Tibial artery (tissue), 4 donors: ENCODE measurements at places on chromosomes 11 and 22.

DNA sequence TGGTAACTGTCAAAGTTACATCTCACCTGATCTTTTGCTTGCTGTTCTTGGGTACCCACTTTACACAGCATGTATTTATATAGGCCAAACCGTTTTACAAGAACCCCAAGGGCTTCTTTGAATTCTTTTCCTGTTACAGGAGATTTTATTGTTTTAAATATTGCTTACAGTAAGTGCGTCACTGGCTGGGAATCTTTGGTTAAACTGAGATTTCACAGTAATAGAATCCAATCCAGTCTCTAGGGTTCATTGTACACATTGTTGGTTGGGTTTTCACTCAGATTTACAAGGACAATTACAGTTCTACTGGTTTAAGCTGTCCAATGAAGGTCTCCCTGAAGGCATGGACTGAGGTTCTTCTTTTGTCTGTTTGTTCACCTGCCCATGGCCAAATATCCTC lies 171.7 kb downstream of the INSC start:
- no peak for DNase-seq

DNA sequence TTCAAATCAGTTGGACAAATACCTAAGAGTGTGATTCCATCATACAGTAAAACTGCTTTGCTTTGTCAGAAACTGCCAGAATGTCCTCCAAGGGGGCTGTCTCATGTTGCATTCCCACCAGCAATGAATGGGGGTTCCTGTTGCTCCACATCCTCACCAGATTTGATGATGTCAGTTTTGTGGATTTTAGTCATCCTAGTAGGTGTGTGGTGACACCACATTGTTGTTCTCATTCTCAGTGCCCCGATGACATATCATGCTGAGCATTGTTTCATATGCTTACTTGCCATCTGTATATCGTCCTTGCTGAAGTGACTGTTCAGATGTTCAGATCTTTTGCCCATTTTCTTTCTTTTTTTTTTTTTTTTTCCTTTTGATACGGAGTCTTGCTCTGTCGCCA lies 37.0 kb downstream of the CDPF1 start:
- DNase-seq, result no peak

- DNase-seq, result no peak
These were observed 15.6 kb upstream of the MFRP start for GRCh38 chr11:119361941-119362725.

DNA sequence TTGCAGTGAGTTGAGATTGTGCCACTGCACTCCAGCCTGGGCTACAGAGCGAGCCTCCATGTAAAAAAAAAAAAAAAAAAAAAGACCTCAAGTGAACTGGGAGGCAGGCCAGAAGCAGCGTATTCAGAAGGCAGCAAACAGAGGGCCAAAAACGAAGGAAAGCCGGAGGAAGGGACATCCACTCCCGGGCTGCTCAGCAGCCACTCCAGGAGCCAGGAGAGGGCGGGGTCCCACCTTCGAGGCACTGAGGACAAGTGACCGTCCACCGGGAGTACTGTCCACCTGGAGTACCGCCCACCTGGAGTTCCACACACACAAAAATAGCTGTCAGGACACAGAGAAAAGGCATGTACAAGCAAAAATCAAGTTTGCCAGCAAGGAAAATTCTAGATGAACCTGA lies 5.5 kb downstream of the TOLLIP start:
- no peak for DNase-seq

DNA sequence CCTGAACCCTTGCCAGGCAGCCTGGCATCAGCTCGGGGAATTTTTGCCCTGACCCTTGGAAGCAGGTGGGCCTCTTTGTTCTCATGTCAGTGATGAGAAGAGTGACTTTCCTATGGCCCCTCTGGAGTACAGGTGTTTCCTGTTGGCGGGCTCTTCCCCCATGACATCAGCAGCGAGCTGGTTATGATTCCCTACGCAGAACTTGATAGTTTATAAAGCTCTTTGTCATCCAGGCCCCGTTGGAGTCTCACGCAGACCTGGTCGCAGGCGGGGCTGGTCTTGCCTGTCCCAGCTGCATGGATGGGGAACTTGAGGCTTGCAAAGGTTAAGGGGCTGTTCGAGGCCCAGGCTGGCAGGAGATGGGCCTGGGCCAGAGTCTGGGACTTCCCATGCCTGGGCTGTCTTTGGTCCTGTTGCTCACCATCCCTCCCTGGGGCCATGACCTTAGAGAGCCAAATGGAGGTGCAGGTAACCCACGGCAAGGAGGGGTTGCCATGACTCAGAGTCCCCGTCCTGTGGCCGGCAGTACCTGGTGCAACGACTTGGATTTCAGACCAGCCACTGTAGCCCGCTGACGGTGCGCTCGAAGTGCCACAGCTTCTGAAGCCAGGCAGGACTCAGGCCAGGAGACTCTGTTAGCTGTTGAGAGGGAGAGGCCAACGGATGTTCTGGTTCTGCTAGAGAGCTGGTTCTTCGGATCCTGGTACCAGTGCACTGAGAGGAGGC lies 45.9 kb upstream of the PPP6R3 start:
- DNase-seq, result no peak

DNA sequence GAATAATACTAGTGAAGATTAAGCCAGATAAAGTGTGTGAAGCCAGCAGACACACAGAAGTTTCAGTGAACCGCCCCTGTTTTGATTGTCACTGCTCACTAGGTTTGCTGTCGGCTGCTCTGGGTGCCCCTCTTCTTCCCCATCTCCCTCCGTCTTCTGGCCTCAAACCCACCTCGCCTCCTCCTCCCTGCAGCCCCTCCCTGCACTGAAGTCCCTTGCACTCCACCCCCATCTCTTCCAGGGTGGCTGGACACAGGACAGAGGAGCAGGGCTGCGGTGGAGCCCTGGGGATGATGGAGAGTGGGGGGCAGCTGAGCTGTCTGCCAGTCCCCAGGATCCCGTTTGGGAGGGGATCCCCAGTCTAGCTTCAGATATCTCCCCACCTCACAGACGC lies 53.5 kb downstream of the CYTH4 start:
- DNase-seq, result no peak

DNA sequence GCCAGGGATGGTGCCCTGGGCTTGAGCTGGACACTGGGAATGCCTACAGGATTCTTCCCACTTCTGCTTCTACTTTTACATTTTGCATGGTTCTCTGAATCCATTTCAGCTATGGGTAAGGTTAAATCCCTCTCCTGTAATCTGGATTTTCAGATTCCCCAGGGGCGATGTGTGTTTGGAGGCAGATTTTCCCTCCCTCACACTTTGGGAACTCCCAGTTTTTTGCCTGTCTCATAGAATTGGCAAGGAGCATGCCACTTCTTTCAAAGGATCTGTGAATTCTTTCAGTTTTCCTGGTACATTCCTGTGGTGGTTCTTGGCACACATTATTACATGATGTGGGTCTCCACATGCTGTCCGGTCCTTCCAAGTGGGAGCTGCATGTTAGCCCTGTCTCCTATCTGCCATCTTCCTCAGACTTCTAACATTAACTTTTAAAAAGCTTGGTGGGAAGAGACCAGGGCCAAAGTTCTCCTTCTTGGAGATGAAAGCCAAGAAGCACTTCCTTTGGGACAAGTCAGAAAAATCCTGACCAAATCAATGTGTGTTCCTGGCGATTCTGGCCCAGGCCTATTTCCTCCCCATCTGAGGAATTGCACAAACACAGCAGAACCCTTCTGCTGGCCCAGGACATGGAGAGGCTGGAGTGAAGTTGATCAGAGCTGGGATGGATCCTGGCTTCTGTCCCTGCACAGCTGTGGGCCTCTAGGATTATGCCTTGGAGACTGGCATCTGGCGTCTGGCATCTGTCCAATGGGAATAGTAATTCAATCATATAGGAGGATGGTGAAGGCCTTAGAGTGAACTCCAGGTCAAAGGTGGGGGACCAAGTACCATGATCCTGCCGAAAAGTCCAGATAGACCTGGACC lies 5.4 kb upstream of the APOL2 start:
- DNase-seq, result peak; percentile 67

DNA sequence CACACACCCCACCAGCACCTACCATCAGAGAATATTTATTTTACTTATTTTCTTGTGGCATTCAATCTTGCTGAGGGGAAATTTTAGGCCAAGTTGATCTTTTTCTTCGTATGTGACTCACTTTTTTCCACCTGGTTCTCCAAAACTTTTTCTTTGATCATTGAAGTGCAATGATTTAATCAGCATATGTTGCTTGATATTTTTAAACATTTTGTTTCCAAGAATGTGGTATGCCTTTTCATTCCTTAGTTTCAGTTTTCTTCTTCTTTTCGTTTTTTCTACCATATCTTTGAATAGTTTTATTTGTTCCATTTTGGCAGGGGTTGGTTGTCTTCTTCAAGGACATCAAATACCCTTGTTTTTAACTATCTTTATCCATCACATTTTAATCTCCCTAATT lies 28.6 kb downstream of the FANCF start:
- no peak for DNase-seq

GRCh38 chr11:126545057-126545555 lies 189.6 kb downstream of the ST3GAL4 start:
- no peak for DNase-seq

GRCh38 chr11:36513965-36514364 lies 3.9 kb upstream of the TRAF6 start:
- DNase-seq, result no peak

- DNase-seq, result no peak
These were observed 208.5 kb upstream of the MTMR2 start for GRCh38 chr11:96132437-96132836.

GRCh38 chr11:14223636-14224288 lies 135.2 kb downstream of the RRAS2 start:
- no peak for DNase-seq

GRCh38 chr11:70477609-70478008 lies 79.3 kb downstream of the CTTN start:
- DNase-seq, result no peak

DNA sequence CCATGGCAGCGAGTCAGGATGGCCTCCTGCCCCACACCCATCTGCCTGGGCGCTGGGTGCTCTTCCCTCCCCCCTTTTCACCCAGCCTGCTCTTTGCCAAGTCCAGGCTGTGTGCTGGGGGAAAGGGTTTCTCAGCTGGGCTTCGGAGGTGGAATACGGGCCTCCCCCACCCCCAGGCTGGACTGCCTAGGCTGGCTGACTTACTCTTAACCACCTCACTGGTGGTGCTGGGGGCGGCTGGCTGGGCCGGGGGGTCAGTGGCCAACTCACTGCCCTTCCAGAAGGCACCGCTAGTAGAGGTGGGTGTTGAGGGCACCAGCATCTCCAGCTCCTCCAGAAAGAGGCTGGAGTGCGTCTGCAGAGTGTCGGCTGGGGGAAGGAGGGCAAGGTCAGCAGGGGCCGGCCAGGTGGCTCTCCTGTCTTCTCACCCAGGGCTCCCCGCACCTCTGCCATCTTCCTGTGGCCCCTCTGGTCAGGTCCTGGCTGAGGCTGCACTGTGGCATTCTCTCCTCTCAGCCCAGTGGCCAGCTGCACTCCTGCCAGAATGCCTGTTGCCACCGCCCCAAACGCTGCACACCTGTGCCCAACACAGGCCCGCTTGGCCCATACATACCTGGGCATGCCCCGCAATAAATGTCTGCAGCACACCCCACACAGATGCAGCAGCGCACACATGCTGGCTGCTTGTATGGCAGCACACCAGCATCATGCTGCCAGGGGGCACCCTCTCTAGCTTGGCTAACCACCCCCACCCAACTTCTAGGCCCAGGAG lies 9.7 kb downstream of the PITPNM1 start:
- DNase-seq, result no peak

DNA sequence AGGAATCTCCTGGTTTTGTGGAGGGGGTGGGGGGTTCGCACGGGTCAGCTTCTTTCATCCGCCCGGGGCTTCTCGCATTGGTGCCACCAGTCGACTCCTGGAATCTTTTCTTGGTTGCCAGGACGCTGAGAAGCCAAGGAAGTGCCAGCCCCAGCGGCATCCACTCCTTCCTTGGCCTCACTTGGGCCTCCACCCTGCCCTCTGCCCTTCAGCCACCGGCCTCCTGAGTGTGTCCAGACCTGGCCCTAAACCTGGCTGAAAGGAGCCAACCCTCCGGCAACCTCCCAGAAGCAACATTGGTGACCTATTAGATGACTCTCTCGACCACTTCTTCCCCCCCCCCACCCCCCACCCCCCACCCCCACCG lies 518 bp upstream of the GALNT18 start:
- DNase-seq, result no peak

DNA sequence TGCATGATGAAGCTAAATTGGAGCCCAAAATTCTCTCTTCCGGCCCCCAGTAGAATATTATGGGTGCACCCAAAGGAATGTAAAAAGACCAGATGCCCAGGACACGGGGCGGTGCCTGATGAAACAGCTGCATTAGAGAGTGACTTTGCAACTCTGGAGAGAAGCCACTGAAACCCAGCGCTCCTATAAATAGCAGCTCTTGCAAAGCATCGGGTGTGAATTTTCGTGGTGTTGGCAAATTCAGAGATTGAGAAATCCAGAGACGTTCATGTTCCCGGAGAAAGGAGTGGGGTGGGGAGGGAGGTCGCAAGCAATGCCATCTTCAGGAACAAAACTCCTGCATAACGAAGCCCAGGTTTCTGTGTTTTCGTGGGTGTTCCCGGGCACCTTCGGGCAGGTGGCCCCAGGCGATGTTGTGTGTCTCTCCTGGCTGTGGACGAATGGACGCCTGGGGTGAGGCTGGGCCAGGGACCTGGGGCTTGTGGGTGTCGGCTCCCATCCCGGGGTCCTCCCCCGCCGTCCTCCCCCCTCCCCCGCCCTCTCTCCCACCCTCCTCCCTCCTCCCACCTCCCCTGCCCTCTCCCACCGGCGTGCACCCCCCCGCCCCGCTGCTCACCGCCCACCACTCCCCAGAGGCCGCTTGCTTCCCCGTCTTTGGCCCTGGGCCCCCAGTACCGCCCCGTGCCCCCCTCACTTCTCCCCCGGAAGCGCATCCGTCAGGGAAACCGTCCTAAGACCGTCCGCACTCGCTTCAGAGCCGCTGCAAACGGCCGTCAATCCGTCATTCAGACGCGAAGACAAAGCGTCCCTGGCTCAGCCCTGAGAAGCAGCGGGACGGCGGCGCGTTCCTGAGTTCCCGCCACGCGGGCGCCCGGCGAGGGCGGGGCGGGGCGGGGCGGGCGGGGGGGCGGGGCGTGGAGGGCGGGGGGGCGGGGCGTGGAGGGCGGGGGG lies 26.7 kb upstream of the TOLLIP start:
- peak; percentile 93 for DNase-seq

DNA sequence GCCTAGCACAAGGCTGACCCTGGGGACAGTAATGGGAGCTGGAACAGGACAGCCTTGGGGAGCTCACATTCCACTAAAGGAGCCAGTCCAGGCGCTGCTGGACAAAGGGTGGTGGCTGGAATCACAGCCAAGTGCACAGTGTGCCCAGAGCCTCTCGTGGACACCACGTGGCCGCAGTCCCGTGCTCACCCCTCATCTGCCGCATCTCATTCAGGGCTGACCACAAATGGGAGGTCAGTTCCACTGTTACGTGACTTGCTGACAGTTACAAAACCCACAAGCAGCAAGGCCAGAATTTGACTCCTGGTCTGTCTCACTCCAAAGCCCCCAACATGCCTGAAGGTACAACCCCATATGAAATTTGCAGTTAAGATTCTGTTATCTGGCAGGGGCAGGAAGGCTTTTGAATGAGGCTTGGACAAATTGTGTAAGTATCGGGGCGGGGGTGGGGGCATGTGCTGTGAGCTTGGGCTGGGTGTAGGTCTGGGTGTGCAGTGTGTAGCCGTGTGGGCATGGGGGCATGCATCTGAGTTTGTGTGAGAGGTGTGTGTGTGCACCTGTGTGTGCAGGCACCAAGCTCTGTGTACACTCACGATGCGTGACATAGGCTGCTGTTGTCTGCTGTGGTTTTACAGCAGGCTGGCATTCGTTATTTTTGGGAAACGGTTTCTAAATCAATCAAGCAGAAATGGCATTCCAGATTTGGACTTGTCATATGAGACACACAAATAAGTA lies 301.7 kb downstream of the BRD1 start:
- DNase-seq, result no peak
